Right lobe of liver (tissue), 6 donors: ENCODE measurements at places on chromosomes 12 and 14. TPM values are rescaled to one million over a fixed set of nuclear protein-coding genes. Genes with fewer than 3 reads are reported as not detected.
A peak's percentile ranks its signal among the peaks of the same experiment; 100 is the strongest.

- no peaks in the 10 kb centered on the region for H3K4me1 ChIP-seq
- DNase-seq = no peak
- no peaks in the 10 kb centered on the region for H3K27me3 ChIP-seq
- H3K4me3 ChIP-seq = no peak overlapping the region
- H3K27ac ChIP-seq = no peak overlapping the region
These were observed 137.7 kb upstream of the NEDD1 start for GRCh38 chr12:96769400-96769799.

GRCh38 chr12:12718853-12719252, 1.7 kb downstream of the CDKN1B start:
- H3K4me1 ChIP-seq = no peaks in the 10 kb centered on the region
- peak overlapping the region; percentile 68 for H3K4me3 ChIP-seq
- no peak for DNase-seq
- H3K36me3 ChIP-seq = peaks cover 19% of the 10 kb centered on the region

DNA sequence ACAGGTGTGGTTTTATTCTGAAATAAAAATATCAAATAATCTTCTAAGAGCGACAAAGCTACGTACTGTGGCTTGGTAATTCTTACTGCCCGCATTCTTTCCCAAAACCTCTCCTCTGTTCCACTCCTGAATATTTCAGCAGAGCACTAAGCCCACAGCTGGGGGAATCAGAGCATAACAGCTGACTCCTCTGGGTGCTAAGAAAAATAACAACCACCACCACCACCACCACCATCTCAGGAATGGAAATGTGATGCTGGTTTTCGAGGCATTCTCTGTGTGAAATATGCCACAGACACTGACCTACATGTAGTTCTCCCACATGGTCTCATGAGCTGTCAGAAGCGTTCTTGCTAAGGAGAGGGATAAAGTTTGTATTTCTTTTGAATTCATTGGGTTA, 183.7 kb downstream of the BMP4 start:
- H3K4me3 ChIP-seq = no peak overlapping the region
- H3K27ac ChIP-seq = no peak overlapping the region
- H3K36me3 ChIP-seq = no peaks in the 10 kb centered on the region
- H3K27me3 ChIP-seq = no peaks in the 10 kb centered on the region

The PALS1 gene
- 14.8 TPM for total RNA-seq

The SLC25A47 gene
- total RNA-seq = 74.8 TPM
